ENCODE measurements at places on chromosomes 4 and X.

GRCh38 chrX:120308959-120309872 lies 2.0 kb downstream of the TMEM255A start:
- peak; percentile 38 for DNase-seq

- no peak for DNase-seq
Measured at GRCh38 chr4:6941796-6942195, 32.2 kb downstream of the TBC1D14 start.

DNA sequence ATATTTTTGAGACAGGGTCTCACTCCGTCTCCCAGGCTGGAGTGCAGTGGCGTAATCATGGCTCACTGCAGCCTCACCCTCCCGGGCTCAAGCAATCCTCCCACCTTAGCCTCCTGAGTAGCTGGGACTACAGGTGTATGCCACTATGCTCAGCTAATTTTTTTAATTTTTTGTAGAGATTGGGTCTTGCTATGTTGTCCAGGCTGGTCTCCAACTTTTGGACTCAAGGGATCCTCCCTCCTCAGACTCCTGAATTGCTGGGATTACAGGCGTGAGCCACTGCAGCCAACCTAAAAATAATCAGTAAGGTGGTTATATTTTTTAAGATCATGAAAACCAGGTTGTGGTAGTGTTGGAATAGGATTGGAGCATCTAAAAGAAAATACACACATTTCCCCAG lies 38.1 kb downstream of the TMEM156 start:
- DNase-seq, result no peak

DNA sequence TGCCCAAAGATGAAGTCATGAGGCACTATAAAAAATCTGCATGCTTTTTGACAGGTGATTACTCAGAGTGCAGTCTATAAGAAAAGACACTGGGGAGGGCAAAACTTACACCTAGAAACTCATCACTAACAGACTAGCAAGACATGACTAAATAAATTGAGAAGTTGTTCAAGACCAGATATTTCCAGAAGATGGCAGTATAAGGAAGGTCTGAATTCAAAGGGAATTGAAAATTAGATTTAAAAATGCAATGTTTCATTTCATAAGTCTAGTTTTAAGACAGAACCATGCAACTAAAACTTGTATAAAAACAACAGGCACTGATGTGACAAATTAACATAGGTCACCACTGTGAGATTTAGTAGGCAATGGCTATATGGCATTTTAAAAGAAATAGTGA lies 232.5 kb upstream of the POF1B start:
- DNase-seq, result no peak

GRCh38 chr4:26459756-26460530 lies 30.3 kb downstream of the CCKAR start:
- no peak for DNase-seq

GRCh38 chr4:5724377-5724776 lies 13.4 kb downstream of the EVC start:
- no peak for DNase-seq

- no peak for DNase-seq
Measured at GRCh38 chr4:92952426-92952825, 648.7 kb downstream of the GRID2 start.

DNA sequence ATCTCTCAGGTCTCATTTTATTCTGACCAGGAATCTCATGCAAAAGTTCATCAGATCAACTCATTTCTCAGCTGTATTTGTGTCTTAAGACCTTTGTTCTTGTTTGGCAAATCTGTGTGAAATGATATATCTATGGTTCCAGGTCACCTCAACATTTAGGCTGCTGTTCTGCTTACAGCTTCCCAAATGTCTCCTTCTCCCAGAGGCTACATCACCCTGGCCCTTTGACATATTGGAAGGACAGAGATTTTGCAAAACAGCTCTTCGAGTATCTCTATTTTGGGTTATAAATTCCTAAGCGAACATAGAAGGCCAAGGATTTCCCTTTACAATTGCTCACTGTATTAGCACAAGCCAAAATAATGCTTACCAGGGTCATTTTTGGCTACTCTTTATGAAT lies 57.5 kb upstream of the GIMD1 start:
- no peak for DNase-seq

GRCh38 chr4:122920473-122920872 lies 1.9 kb downstream of the NUDT6 start:
- DNase-seq, result no peak

- DNase-seq, result no peak
Measured at GRCh38 chr4:48210966-48211328, 58.7 kb downstream of the TEC start.

GRCh38 chrX:32137525-32137924 lies 1065.7 kb upstream of the FTHL17 start:
- no peak for DNase-seq

DNA sequence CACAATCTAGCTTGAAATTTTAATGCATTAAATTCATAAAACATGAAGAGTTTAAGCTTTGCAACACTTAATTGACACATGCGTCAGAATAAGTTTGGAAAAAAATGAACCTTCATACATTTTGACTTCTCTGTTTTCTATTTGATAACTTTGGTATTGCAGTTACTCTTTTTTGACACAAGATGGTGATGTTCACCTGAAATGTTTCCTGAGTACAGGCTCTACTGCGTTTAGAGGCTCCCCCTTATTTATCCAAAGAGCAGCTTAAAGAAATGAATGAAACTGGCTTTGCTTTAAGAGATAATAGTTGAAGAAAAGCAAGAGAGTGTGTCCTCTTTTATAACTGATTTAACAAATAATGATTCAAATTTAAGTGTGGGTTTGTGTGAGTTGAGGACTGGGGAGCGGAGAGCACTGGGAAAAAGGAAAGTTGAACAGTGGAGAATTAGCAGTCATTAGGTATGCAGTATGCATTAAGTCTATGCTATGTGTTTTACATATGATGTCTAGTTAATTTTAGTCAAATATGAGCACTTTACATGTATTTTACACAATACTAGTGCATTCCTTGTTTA lies 180.6 kb upstream of the NUDT6 start:
- DNase-seq, result no peak
